ENCODE measurements at places on chromosomes 7 and 10.

GRCh38 chr10:28471652-28472050 lies 61.3 kb upstream of the WAC start:
- no peak for DNase-seq

- DNase-seq, result no peak
Measured at GRCh38 chr10:53006663-53007526, 234.3 kb upstream of the MBL2 start.

DNA sequence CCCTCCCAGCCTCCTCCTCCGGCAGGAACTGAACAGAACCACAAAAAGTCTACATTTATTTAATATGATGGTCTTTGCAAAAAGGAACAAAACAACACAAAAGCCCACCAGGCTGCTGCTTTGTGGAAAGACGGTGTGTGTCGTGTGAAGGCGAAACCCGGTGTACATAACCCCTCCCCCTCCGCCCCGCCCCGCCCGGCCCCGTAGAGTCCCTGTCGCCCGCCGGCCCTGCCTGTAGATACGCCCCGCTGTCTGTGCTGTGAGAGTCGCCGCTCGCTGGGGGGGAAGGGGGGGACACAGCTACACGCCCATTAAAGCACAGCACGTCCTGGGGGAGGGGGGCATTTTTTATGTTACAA lies 83.3 kb downstream of the PAX2 start:
- DNase-seq, result peak; percentile 56

GRCh38 chr10:13987446-13987845 lies 343.3 kb downstream of the FRMD4A start:
- no peak for DNase-seq

DNA sequence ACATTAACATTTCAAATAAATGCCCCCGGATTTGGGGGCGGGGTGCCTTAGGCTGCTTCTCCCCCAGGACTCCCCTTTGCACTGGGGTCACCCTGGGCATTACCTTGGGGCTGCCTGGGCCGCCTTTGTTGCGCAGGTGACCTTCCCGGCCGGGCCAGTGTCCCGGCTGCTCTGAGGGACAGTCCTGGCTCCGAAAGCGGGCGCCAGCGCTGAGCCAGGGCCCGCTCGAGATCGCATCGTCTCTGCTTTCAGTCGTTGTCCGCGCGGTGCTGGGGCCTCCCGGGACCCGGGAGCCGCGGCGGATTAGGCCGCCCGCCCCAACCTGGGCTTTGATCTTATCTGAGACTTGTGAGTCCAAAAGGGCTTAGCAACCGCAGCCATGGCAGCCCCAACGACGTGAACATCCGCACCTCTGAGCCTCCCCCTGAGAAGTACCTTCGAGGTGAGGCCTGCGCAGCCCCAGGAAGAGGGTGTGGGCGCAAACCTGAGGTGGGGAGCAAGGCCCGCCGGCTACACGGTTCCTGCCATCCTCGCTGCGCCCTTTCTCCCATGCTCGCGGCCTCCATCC lies 14.8 kb upstream of the WAPL start:
- peak; percentile 59 for DNase-seq

DNA sequence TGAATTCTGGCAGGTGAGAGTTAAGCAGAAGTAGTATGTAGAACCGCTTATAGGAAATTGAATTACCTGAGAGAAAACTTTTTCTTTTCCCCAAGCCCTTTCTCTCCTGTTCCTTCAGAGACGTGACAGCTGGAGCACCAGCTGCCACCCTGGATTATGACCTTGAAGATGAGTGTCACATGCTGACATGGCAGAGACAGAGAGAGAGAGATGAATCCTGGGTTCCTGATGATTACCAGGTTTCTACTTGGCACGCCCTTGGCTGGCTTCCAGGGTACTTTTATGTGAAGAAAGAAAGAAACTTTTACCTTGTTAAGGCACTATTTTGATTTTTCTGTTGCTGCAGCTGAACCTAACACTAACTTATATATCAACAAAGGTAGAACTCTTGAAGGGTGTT lies 99.9 kb downstream of the GPR26 start:
- DNase-seq, result no peak

DNA sequence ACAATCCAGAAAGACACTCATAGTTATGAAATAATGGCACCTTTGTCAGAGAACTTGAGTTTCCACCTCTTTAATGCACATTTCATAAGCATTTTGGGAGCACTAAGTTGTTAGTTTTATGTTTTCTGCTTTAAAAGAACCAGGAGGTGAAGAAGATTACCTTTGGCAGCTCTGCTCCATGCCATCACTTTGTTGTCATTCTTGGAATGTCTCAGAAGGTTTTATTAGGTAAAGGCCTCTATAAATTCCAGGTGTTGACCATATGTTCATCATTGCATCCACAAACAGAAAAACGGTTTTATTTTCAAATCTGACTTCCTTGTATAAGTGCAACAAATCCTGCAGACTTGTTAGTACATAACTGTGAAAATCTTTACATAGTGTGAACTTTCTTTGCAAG lies 424.8 kb downstream of the MDFIC start:
- no peak for DNase-seq

DNA sequence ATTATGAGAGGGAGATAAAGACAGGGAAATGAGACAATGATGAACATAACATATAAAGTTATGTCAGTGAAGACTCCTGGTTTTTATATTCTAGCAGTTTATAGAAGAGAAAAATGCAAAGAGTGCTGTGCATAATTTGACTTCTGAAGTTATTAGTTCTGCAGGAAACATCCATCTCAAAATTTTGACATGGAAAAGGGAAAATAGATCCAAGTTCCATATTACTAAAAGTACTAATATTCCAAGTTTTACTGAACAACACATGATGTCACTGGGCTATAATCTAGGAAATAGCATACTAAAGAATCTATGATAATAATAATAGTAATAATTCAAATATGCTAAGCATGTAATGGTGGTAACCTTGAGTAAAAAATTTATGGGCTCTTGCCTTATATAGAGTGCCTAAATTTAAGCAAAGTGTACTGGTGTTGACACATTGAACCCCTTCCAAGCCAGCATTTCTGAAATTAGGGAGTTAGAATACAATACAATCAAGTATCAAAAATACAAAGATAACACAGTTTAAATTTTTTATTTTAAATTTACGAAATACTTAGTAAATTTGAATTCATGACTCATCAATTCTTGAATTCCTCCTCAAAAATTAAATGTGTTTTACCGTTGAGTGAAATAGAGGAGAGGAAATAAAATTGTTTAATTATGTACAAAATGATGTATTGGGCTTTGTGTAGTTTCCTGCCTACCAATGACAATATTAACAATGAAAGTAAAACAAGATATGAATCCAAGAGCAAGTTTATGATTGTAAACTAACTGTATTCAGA lies 102.8 kb upstream of the KCND2 start:
- DNase-seq, result no peak

GRCh38 chr7:100122067-100122466 lies 2.6 kb downstream of the CNPY4 start:
- no peak for DNase-seq

- no peak for DNase-seq
Measured at GRCh38 chr7:158024351-158024715, 563.3 kb downstream of the PTPRN2 start.

- no peak for DNase-seq
Measured at GRCh38 chr10:16656895-16657294, 135.2 kb upstream of the C1QL3 start.

DNA sequence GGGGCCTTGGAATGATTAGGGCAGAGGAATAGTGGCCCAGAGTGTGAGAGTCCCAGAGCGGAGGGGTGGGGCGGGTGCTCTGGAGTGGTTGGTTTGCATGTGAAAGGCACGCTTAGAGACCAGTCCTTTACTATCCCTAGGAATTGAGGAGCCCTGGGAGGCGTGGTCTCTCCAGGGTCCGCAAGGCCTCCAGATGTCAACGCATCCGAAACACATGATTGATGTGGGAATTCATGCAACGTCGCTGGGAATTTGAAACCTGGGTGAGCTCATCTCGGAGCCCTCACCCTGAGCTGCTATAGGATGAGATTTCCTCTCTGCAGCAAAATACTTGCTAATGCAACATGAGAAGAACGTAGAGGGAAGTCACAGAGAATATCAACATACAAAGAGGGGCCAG lies 51.2 kb downstream of the NPTX2 start:
- no peak for DNase-seq

- no peak for DNase-seq
Measured at GRCh38 chr10:49090696-49091380, 24.5 kb downstream of the VSTM4 start.

GRCh38 chr10:61744469-61744868 lies 81.7 kb downstream of the CABCOCO1 start:
- DNase-seq, result peak; percentile 28

DNA sequence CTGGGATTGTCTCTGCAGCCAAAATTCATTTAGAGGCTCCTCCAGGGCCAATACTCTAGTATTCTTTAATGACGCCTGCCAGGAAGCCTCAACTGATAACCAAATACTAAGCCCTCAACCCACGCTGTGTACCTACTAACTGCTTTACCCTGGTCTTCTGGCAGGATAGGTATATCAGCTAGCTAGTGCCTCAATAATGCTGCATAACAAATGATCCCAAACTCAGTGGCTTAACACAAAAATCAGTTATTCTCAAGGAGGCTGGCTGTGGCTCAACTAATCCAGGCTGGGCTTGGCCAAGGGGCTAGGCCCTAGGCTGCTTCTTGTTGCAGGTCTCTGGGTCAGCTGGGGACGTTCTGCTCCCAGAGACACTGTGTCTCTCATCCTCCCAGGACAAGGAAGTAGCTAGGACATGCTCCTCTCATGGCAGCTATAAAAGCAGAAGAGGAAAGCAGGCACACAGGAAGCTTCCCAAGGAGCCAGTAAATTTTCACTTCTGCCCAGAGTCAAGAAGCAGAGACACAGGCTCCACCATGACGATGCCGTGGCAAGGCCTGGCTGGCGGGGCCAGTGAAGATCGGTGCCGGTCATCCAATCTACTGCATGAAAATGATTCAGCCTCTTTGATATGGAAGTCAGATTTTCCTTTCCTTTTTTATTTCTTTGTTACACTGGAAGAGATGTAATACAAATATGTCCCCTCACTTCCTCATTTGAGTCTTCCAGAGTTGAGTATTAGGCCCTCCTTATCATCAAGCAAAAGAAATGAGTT lies 28.6 kb upstream of the COL13A1 start:
- DNase-seq, result no peak

GRCh38 chr7:2504889-2505375 lies 14.6 kb upstream of the LFNG start:
- no peak for DNase-seq

- DNase-seq, result no peak
Measured at GRCh38 chr10:64573623-64574325, 1052.6 kb downstream of the REEP3 start.

DNA sequence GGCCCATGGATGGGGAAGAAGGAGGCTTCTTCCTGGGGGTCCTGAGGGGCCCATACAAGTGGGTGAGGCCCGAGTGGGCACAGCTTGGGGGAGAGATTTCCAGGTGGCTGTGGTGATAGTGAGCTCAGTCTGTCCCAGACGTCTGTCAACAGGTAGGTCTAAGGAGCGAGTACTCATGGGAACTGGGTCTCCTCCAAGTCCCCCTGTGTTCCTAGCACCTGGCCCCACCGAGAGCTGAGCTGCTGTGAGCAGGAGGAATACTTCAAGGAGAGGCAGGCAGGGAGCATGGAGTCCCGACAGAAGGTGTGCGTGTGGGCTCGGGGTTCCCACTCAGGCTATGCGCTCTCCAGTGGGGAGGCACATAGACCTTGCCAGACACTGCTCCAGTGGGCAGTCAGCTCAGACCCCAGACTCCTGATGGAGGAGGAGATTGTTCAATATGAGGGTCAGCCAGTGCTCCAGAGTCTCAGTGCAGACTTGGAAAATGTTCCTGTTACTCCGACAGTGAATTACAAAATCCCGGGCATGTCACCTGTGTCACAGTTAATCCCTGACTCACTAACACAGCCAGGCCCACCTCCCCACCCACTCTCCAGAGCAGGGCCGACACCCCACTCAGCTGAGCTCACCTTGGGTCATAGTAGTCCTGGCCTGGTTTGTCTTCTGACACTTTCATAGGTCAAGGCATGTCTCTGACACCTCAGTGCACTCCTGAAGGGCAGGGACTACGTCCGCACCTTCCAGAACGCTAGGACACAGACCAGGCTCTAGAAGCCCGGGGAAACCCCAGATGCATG lies 28.2 kb upstream of the C10orf53 start:
- no peak for DNase-seq

DNA sequence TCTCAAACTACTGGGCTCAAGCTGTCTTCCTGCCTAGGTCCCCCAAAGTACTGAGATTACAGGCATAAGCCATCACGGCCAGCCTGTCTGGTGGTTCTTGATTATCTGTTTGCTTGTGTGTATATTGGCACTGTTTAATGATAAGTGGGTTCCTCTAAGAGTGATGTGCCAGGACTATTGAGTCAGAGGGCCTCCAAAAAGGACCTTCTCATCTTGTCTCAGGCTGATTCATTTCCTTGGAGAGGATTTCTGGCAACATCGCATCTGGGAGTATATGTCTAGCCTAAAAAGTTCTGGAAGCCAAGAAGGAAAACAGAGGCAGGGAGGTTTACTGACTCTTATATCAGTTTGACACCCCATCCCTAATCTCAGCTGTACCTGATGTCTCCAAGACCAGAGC lies 27.1 kb upstream of the AKAP9 start:
- DNase-seq, result no peak

- DNase-seq, result no peak
Measured at GRCh38 chr7:94584113-94584512, 71.8 kb downstream of the SGCE start.

DNA sequence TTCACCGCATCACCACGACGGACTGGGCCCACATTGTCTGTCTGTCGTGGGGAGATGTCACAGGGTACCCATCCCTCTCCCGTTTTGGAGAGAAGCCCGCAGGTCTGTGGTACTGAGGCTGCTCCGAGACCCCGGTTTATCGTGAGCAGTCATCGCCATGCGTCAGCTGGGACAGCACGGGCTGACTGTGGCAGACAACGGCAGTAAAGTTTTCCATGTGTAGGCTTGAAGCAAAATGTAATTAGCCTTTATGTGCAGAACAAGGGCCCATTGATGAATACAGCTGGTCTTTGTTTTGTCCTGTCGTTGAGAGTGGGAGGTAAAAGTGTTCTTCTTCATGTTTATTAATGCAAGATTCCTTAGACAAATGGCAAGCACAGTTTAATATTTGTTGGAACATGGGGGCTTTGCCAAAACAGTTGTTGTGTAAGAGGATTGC lies 167.4 kb upstream of the SH2B2 start:
- no peak for DNase-seq

GRCh38 chr7:16921644-16922257 lies 40.0 kb upstream of the AGR3 start:
- DNase-seq, result no peak

DNA sequence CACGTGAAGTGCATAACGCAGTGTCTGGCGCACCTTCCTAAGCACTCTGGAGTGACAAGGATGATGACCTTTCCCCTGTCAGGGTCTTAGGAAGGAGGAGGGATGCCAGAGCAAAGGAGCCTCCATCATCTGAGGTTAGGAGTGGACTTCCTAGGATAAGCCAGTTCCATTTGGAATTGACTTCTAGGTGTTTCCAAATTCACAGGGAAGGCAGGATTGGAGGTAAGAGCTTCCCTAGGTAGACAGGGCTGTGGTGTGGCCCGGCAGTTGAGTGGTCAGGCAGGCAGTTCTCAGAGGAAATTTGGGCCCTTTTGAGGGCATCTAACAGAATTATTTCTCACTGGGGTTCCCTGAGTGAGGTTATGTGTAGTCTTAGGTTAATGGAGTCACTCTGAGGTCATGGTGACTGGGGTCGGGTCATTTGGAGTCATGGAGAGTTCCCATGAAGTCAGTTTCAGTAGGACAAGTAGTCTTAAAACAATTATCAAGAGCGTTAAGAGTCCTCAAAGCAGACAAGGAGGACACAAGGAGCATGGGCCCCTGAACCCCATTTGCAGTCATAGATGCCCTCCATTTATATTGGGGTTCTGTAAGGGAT lies 8.2 kb downstream of the PPIF start:
- no peak for DNase-seq

- peak; percentile 88 for DNase-seq
Measured at GRCh38 chr10:2927958-2928840, 139.1 kb upstream of the PFKP start.
